ENCODE measurements at places on chromosomes 12 and 14.

DNA sequence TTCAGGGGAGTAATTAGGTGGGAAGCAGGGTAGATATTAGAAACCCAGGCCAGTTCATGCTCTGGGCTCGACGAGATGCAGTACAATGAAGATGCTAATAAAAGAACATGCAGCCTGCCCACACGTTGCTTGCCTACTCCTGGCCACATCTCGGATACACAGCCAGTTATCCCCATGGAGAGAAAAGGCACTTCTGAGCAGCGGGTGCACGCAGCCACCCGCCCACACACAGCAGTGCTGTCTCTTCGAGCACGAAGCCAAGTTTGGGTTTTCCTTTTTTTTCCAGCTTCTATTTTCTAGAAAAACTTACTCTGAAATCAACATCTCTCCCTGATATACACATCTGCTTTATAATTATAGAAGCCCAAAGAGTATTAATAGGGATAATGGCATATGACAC is 85.7 kb downstream of the CIT start:
- no peak for DNase-seq

GRCh38 chr12:110079477-110080400 is 31.4 kb upstream of the C12orf76 start:
- DNase-seq, result no peak

GRCh38 chr14:55052269-55052930 is 953 bp downstream of the MAPK1IP1L start:
- peak; percentile 46 for DNase-seq

DNA sequence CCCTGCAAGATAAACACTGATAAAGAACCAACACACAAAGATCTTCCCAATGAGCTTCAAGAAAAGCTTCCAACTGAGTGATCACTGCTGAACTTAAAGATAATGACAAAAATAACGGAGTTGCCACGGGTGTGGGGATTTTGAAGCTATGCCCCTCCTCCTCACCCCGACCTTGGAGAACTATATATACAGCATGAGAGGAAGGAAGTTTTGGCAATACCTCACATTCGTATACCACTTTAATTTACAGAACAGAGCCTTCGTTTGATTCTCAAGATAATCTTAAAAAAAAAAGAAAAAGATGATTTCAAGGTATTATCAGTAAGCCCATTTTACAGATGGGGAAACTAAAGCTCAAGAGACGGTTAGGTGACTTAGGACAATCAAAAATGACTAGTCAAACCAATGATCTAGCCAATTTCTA is 715 bp downstream of the NEK9 start:
- no peak for DNase-seq

- no peak for DNase-seq
Measured at GRCh38 chr12:27524494-27524835, 459 bp downstream of the PPFIBP1 start.

Data from brain (organoid and tissue), 16 donors.